ENCODE measurements at places on chromosomes 6 and 20.

GRCh38 chr20:16158090-16158975, 414.9 kb downstream of the KIF16B start:
- no peak for DNase-seq

- DNase-seq, result no peak
Observed at GRCh38 chr20:12976720-12977309, 32.0 kb upstream of the SPTLC3 start.

- DNase-seq, result no peak
Observed at GRCh38 chr6:14537030-14537429, 419.5 kb downstream of the CD83 start.

GRCh38 chr20:52312132-52312729, 120.7 kb upstream of the ZFP64 start:
- DNase-seq, result no peak

GRCh38 chr6:16759181-16759645, 2.0 kb downstream of the ATXN1 start:
- DNase-seq, result no peak

DNA sequence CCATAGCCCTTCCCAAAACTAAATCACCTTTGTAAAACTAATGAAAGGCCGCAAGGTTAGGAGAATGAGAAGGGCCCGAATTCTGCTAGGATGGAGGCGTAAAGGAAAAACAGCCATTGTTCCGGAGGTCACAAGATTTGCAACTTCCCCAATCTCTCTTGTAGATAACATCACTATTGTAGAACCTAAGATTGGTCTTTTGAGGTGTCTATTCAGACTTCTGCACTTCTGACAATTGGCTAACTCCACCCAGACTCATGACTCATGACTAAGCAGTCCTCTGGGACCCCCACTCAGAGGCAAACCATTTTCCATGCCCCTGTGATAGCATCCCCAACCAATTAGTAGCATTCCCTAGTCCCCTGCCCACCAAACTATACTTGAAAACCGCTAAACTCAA, 210.5 kb upstream of the SHLD1 start:
- no peak for DNase-seq

DNA sequence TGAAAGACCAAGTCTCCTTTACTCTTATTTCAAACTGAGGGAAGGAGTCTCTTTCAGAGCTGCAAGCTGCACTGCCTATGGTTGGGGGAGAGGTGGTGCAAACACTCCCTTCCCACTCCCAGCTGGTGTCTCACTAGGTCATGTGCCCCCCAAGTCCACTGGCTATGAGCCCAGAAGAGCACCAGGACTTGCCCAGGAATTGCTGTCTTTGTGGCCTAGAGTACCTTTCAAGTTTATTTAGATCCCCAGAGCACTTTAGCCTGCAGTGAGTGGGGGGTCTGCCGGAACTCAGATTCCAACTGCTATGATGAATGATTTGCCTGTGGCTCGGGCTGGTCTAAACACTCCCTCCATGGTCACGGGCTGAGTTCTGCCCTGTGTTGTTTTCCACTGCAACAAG, 192.6 kb upstream of the CITED2 start:
- no peak for DNase-seq

DNA sequence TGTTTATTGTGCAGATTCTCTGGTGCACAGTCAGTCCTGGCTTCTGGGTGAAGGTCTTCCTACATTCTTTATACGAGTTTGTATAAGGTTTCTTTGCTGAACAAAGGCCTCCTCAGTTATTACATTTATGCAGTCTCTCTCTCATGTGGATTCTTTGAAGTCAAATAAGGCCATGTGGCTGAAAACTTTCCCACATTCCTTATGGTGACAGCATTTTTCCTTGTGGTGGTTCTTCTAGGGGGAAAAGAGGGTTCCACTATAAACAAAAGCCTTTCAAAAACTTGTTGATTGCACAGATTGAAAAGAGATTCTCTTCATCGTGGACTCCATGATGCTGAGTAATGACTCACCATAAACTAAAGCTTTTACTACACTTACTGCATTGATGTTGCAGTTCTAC, 19.2 kb downstream of the ZSCAN12 start:
- DNase-seq, result no peak

GRCh38 chr6:112433457-112433856, 86.3 kb downstream of the RFPL4B start:
- no peak for DNase-seq

DNA sequence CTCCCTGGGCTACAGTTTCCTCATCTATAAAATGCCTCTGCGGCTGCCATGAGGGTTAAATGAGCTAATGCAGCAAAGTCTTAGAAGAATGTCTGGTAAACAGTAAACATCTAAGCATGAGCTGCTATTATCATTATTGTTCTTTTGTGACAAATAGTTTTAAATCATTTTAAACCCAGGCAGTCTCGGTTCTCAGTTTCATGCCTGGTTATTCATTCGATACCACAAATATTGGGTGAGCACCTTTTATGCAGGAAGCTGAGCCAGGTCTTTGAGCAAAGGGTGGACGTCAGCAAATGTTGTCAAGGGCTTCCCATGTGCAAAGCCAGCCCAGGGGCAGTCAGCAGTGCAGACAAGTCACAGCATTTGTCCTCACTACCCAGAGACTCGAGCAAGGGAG, 128.7 kb downstream of the NFATC2 start:
- no peak for DNase-seq

DNA sequence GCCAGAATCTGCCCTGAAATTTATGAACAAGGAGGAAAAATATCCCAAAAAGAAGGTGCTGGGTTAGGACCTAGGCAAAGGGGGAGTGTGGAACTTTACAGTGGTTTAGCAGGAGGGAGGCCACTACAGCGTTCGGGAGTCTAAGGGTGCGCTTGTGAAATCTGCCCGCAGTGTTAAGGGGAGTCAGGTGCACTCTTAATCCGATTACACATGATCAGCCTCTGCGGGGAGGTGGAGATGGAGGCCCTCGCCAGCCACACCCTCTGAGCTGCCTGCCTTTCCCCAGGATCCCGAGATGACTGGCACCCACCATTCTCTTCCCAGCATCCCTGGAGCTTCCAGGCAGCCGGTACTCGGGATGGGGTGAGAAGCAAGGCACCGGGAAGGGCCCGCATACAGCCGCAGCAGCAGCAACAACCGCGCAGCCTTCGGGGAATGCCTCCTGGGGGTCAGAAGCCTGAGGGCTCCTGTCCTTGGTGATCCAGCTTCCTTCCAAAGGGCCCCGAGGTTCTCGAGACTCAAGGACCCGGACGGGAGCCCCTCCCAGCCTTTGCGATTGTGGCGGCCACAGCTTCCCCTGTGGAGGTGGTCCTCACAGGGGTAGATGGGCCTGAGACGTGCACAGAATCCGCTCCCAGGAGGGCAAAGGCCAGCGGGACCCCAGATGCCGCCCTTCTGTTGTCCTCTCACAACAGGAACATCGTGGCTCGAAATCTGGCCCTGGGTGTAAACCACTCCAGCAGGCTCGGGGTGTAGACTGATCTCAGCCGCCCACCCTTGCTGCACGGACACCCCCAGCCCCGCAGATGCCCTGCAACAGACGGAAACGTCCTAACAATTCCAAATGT, 57.3 kb upstream of the CST7 start:
- DNase-seq, result no peak

DNA sequence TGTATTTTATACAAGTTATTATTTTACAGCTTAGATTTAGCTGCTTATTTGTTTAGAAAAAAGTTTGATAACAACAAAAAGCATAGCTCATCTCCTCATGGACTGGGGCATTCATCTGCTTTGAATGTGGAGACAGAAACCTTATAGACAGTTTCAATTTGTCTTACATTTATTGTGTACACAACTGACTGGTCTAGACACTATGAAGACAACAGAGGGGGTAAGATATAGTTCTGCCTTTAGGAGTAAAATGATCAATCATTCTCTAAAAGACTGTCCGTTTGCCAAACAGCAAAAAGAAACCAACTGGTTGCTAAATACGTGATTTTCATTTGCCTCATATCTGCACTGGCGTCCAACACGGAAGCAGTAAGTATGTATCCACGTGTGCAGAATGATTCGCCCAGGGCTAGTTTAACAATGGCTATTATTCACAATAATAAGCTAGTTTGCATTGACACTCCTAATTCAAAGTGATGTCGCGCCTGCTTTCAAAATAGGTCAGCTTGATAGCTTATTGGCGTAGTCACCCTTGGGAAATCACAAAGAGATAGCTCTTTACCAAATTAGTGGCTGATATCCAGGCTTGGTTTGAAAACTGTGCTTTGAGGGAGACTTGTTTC, 153.6 kb downstream of the BMP2 start:
- no peak for DNase-seq

DNA sequence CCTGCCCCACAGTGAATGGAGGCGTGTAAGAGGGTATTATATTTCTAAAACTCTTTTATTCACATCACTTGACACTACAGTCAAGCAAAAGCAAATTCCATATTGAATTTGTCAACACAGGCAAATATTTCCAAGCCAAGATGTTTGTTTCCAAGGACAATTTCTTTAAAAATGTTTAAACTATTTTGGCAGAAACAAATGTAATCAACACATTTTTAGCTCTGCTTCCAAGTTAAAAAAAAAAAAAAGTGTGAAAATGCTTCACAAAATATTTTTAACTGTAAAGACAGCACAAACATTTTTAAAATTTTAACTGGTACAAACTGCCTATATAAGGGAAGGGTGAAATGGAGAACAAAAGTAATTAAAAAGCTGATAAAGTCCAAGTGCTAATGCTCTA, 44.9 kb upstream of the DST start:
- no peak for DNase-seq

- no peak for DNase-seq
Observed at GRCh38 chr6:6592826-6593475, 4.4 kb downstream of the LY86 start.
